ENCODE measurements at places on chromosomes 4 and X. TPM values are rescaled to one million over a fixed set of nuclear protein-coding genes. Genes with fewer than 3 reads are reported as not detected.

DNA sequence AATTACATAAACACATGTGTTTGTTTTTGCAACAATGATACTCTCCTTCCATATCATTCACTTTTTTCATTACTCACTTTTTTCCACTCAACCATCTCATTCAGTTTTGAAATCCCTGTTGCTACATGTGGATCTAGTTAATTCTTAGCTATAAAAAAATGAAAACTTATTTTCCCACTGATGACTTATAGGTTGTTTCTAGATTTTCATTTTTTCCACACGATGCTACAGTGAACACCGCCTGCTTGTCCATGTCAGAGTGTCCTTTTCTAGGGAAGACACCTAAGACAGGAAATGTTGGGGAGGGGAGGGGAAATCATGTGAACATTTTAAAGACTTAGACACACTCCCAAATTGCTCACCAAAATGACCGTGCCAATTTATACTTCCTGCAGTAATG lies 70.2 kb downstream of the SUPT20HL2 start:
- no peak for DNase-seq
- no peaks in the 10 kb centered on the region for H3K36me3 ChIP-seq
- no peak overlapping the region for H3K4me3 ChIP-seq

TMEM255A gene
- total RNA-seq, result not detected

GRCh38 chrX:13622401-13622964 lies 30.5 kb upstream of the TCEANC start:
- peaks cover 5% of the 10 kb centered on the region for H3K4me1 ChIP-seq
- H3K36me3 ChIP-seq, result no peaks in the 10 kb centered on the region
- no peak overlapping the region for H3K4me3 ChIP-seq
- H3K27me3 ChIP-seq, result no peaks in the 10 kb centered on the region

DNA sequence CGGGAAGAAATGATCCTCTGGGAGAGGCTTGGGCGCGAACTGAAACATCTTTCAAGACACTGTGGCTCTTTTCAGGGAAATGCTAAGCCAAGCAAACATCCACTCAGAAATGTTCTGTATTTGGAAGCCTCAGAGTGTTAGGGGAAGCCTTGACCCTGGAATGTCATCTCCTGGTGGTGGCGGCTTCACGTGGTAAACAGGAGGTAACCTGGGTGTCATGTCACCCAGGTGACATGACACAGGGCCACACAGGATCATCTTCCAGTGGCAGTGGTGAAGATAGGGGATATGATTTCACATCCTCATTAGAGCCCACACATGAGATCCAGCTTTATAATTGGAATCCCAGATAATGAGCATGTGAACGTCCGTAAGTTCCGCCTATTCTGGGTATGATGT lies 140.0 kb downstream of the TBL1X start:
- no peaks in the 10 kb centered on the region for H3K27me3 ChIP-seq
- H3K36me3 ChIP-seq, result peaks cover 6% of the 10 kb centered on the region
- no peak overlapping the region for H3K27ac ChIP-seq
- DNase-seq, result no peak
- no peak overlapping the region for H3K4me3 ChIP-seq
- peaks cover 1% of the 10 kb centered on the region for H3K4me1 ChIP-seq

NONO gene
- 605 TPM for total RNA-seq
